CD4-positive, alpha-beta memory T cell (primary cell): ENCODE measurements at places on chromosomes 6 and 20.

GRCh38 chr6:1702580-1703051, 92.9 kb downstream of the FOXC1 start:
- DNase-seq: no peak

DNA sequence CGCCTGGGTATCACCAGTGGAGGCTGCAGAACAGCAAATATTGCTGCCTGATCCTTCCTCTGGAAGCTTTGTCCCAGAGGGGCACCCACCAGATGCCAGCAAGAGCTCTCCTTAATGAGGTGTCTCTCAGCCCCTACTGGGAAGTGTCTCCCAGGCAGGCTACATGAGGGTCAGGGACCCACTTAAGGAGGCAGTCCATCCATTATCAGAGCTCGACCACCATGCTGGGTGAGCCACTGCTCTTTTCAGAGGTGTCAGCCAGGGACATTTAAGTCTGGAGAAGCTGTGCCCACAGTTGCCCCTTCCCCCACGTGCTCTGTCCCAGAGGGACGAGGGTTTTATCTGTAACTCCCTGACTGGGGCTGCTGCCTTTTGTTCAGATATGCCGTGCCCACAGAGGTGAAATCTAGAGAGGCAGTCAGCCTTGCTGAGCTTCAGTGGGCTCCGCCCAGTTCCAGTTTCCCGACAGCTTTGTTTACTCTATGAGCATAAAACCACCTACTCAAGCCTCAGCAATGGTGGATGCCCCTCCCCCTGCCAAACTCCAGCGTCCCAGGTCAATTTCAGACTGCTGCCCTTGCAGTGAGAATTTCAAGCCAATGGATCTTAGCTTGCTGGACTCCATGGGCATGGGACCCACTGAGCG, 25.9 kb upstream of the AIG1 start:
- DNase-seq: no peak

DNA sequence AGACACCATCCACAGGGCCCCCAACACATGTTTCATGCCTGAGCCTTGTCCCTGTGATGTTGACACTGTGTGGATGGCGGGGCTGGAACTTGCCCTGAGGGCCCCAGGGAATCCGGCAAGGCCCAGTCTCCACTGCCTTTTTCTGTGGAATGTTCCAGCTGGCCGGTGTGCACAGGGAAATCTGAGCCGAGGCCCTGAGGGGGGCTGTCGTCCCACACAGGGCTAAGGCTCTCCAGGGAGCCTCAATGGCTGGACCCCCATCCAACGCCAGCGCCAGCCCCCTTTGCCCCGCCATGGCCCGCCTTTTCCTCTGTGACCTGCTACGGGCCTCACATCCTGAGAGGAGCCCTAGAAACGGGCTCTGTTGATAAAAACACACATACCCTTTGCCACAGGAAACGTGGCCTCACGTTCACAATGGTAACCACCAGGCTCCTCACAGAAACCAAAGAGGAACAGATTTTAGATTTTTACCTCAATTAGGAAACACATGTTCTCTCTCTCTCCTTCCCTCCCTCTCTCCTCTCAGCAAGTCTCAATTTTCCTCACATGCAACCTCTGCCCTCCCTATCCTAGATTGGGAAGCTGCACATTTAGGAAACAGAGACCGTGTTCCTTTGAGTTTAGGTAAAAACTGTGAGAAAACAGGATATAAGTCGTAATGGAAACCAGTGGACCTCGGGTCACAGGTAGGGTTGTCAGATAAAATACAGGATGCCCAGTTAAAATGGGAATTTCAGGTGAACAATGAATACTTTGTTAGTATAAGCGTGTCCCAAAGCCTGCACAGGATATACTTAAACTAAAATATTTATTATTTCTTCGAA, 13.7 kb upstream of the ZNF831 start:
- DNase-seq: peak; percentile 89

- no peak for DNase-seq
Observed at GRCh38 chr20:1894471-1894950, 696 bp upstream of the SIRPA start.

DNA sequence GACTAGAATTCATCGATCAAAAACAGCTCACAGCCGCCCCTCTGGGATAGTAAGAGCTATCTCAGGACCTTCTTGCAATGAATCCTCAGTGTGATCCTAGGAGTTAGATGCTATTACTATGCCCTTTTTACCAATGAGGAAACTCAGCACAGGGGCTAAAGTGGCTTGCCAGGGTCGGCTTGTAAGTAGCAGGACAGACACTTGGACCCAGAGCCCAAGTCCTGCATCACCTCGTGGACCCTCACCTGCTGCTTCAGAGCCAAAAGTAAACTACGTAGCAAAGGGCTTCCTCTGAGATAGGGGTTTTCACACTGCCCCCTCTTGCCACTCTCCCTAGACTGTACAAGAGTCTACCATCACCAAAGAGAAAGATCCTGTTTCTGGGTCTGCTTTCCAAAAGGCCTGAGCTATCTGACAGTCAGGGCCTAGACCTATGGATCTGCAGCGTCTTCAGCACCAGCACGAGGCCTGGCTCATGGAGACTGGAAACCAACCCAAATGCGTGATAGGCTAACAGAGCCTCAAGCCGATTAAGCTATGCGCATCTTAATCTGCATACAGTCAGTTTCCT, 172.3 kb downstream of the ANKRD60 start:
- no peak for DNase-seq

DNA sequence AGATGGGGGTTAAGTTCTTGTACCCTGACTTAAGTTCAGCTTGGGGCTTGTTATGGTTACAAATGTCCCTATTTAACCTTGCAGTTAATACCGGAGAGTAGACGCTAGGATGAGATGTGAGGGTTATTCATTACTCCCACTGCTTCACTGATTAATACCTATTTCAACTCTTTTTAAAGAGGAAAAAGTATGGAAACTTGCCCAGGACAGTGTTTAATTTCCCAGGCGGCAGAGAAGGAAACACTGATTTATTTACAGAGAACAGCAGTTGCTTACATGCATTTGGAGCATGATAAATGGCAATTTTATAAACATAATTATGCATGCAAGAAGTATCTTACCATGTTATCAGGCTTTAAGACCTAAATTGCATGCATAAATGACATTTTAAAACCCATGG, 137.7 kb downstream of the RCAN2 start:
- DNase-seq: no peak

DNA sequence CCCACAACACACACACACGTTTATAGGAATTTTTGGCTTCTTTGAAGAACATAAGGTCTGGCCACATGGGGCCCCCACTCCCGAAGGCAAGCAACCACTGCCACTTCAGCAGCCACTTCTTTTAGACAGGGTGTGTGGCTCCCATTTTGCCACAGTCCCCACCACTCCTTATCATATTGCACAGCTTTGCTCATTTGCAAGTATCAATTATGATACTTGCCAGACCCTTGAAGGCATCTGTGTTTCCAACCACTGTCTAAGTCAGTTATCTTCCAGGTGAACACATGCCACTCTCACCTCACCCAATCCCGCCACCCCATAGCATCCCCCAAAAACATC, 73.1 kb downstream of the NOL4L start:
- DNase-seq: no peak

DNA sequence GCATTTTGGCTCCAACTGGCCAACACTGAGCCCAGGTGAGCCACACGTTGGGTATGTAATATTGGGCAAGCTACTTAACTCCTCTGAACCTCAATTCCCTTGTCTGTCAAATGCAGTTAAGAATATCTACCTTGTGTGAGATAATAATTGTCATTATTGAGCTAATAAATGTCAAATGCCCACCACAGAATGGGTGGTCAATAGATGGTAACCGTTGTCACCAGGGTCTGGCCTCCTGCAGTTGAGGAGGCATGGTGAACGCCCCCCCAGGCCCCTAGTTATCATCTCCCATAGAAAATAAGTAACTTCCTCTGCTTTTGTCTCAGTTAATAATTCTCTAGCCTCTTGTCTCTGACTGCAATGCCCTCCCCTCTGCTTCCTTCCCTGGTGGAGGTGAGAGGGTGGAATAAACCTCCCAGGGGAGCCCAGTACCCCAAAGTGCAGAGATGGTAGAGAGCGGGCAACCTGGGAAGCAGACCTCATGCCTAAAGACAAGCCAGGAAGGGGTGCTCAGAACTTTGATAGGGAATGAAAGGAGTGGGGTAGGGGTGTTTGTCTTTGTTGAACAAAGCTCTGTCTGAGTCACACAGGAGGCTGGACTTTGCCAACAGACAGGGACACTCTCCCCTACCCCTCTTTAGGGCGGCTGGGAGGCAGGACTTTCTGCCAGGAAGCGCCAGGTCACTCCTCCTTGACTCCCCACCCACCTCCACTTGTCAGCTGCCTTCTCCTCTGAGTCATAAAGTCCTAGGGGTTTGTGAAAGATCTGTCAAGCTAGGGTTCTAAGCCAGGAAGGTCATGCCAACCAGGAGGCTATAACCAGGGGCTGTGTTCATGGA, 1.3 kb upstream of the UNC5CL start:
- no peak for DNase-seq

GRCh38 chr6:133394630-133395029, 153.5 kb downstream of the EYA4 start:
- DNase-seq: no peak

- no peak for DNase-seq
Observed at GRCh38 chr20:10178727-10179313, 39.8 kb upstream of the SNAP25 start.

DNA sequence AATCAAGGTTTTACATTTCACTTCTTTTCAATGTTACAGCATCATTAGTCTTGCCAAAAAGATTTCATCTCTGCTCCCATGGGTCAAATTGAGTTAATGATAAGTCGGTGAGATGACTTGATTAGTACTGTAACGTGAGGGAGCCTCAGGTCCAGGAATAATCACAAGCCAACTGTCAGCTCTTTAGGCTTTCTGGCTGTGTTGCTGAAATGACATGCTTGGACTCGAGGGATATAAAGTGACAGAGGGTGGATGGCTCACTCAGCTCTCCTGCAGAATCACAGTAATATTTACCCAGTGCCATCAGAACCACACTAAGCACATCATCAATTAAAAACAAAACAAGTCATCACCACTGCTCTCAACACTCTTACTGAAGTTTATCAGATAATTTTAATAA, 196.2 kb upstream of the THEMIS start:
- DNase-seq: no peak

DNA sequence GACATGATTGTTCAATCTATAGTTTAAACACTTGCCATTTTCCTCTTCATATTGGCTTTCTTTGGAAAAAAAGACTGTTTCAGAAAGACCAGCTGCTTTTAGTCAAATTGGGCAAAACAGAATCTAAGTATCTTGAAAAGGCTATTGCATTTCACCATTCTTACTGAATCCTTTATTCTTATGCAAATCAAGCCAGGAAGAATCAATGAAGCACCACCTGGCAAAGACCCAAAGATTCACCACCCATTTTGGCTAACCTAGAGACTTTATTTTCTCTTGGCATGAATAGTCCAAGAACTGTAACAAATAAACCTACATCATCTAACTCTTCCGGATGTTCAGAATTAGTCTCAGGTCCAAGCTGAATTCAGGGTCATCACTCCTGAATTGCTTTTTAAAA, 71.3 kb upstream of the EYA4 start:
- no peak for DNase-seq

GRCh38 chr20:50519036-50519762, 9.0 kb downstream of the PTPN1 start:
- DNase-seq: peak; percentile 55

- DNase-seq: no peak
Observed at GRCh38 chr6:12916006-12916405, 199.4 kb downstream of the PHACTR1 start.

DNA sequence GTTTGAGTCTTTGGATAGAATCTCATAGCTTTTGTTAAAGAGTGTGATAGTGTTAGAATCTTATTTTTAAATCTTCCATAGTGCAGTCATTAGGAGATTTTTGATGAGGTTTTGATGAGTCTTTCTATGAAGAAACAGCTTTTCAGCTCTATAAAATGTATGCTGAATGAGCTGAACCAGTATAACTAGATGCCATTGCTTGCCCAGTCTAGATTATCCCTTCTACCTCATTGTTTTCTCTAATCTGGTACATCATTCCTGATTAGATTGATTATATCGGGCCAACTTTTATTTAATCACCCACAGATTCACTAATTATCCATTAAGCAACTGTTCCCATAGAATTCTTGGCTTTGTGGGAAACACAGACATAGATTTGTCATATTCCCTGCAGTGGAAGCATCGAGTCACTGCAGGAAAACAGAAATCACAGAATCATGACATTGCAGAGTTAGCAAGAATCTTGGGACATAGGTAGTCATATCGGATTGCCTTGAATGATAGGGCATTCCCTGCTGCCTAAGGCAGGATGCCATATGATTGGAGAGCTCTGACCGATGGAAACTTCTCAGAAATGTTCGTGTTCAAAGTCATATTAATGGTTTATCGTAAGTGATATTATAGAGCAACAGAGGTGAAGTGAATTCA, 882.7 kb upstream of the FLRT3 start:
- no peak for DNase-seq

GRCh38 chr6:119598883-119599282, 249.3 kb upstream of the MAN1A1 start:
- DNase-seq: no peak

- DNase-seq: no peak
Observed at GRCh38 chr20:40519918-40520317, 169.1 kb downstream of the MAFB start.

- no peak for DNase-seq
Observed at GRCh38 chr6:996271-996852, 303.4 kb upstream of the EXOC2 start.

DNA sequence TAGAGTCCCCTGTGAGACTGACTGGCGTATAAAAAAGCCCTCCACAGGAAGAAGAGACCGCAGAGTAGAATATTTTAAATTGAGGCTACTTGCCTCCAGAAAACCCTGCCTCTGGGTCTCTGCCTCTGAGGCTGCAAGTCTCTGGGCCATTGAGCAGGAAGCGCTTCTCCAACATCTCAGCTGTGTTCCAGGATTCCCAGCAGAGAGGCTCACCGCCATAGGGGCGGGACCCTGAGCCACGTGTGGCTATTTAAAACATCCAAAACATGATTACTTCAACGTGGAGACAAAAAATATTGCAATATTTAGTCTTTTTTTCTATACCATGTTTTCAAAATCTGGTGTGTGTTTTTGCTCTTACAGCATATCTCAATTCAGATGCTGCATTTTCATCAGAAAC, 59.4 kb downstream of the GNAS-AS1 start:
- DNase-seq: no peak

DNA sequence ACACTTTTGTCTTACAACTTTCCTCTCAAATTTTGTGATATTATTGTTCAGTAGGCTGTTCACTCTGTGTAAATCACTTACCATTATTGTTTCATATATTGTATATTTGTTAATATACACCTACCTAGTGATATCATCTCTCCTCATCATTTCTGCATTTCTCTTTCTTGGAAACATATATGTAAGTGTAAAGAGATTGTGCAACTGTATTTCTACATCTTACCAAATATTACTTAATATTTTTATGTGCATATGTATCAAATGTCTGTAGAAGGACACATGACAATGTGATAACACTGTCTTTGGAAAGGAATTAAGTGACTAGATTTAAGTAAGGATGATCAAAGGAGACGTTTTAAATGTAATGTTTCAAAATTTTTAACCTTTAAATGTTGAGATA, 30.2 kb downstream of the ZNF322 start:
- no peak for DNase-seq

DNA sequence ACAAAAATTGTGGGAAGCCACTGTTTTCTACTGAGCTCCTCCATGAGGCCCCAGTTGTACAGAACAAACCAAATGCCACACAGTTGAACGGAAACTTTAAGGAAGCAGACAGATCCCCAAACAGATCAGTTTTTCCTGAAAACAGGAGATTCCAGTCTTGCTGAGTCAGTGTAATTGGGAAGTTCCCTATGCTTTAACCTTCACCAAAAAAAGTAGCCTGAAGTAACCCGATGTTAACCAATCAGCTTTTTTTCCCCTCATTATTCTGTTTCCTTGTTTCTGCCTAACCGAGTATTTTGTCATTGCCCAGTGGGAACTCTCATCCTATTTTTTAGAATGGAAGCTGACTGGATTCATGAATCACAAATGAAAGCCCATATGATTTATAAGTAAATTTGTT, 36.7 kb downstream of the MARCKS start:
- no peak for DNase-seq
